ENCODE measurements at places on chromosomes 11 and 22. TPM values are rescaled to one million over a fixed set of nuclear protein-coding genes. Genes with fewer than 3 reads are reported as not detected.

The KDM4E gene
- not detected for total RNA-seq

The MPZL3 gene
- total RNA-seq = 0.64 TPM

The TLCD5 gene
- total RNA-seq = 6.9 TPM

The PLAAT5 gene
- 61.9 TPM for total RNA-seq

The MS4A12 gene
- not detected for total RNA-seq

Data from breast epithelium (tissue), 4 donors.